ENCODE measurements at places on chromosomes 6 and 20.

GRCh38 chr6:108027594-108027993, 46.9 kb downstream of the OSTM1 start:
- peak; percentile 18 for DNase-seq

- DNase-seq, result no peak
These were observed 8.0 kb upstream of the NPBWR2 start for GRCh38 chr20:64115171-64115911.

GRCh38 chr20:57679113-57679512, 30.7 kb downstream of the PMEPA1 start:
- DNase-seq, result no peak

DNA sequence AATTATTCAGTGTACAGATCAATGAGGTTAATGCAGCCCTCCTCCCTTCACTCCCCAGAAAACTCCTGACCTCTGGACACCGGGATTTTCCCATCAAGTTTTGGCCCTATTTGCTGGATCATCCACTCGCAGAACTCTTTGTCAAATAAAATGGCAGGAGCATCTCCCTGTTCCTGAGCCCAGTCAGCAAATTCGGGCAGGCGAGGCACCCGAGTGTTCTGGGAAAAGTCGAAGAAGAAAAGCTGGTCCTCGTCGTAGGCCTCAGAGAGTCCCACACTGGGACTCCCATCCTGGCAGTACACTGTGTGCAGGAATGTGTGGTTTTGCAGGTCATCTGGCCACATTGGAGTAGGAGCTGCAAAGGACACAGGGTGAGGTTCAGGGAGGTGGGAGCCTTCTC, 2.4 kb downstream of the HLA-DMA start:
- DNase-seq, result no peak

- no peak for DNase-seq
These were observed 261.0 kb downstream of the ARHGAP18 start for GRCh38 chr6:129448965-129449364.

DNA sequence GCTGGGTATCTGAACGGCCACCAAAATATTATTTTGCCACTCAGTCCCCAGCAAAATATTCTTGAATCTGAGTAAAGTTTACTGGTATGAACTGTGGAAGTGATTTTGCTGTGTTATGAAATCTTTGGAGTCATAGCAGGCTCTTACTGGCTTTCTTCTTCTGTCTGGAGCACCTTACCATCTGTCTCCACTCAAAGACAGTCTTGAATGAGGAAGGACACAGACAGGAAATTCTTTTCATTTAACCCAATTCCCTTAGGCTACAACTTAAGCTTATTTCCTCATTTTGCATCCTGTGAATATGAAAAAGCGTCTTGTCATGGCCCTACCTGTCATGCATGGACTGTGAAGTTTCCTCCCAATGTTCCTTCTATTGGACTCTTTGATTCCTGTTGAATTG, 24.7 kb downstream of the FNDC1 start:
- DNase-seq, result no peak

Measured in HAP-1 (cell line).